ENCODE measurements at places on chromosomes 6 and 20.

- DNase-seq = no peak
Measured at GRCh38 chr6:151137542-151137941, 102.2 kb upstream of the AKAP12 start.

GRCh38 chr20:22680031-22680740 is 95.8 kb upstream of the FOXA2 start:
- DNase-seq = no peak

DNA sequence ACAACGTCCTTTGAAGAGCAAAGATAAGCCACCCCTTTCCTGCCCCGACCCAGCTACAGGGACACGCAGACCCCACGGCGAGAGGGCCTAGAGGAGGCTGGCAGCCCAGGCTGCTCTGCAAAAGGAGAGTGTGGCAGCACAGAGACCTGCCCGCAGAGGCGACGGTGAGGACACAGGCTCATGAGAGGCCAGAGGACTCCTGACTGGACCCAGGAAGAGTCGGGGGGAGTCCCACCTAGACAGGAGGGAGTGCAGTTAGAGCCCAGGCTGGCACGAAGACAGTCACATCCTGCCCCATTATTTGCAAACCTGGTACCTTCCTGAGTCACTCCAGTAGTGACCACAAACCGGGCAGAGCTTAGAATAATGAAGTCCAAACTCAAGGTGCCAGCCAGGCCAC is 227.7 kb upstream of the CDH4 start:
- DNase-seq = no peak

DNA sequence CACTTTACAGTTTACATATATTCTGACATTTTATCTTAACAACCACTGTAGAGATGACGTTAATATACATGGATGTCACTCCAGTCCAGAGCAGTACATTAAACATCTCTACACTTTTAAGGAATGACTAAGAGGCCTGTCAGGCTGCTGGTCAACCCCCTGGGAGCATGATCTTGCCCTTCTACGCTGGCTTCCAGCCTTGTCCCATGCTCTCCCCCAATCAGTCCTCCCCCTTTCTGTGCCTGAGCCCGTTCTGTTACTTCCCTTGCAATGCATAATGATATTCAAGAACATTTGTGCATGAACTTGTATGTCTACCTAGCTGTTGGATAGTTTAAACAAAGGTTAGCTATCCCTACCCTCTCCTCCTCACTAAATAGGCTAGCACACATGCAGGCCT is 40.5 kb upstream of the PLCB4 start:
- no peak for DNase-seq

GRCh38 chr20:40493071-40493470 is 196.0 kb downstream of the MAFB start:
- no peak for DNase-seq

DNA sequence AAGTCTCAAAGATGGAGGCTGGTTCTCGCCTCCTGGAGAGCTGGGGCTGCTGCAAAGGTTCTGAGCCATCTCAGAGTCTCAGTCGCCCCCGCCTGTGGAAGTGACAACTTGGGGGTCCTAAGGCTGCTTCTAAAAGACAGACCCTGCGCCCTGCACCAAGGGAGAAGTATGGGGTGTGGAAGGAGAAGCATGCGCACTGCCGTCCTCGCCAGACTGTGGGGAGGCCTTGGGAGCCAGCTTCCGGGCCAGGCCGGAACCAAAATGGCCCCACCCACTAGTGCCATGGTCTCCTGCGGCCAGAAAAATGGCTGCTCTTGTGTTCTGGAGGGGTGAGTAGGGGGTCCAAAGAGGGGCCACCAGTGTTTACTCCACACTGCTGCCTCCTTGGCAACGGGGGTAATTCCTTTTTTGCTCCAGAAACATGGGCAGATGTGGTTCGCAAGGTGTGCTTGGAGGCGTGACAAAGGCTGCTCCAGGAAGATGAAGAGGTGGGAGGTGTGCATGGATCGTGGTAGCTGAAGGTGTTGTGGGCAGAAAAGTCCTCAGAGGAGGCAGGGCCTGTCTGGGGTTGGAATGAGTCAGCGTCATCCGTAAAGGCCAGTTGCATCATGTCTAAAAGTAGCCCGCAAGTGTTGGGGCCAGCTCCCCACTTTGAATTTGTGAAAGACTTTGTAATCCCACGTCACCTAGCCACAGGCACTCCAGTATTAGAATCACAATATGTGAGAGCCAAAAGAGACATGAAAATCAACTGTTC is 329.8 kb upstream of the SOX4 start:
- no peak for DNase-seq
